Stimulated activated CD8-positive, alpha-beta memory T cell treated with anti-CD3 and anti-CD28 coated beads, Interleukin-2, amount 100 ng/mL, for 1 hour (primary cell): ENCODE measurements at places on chromosomes 4 and X.

DNA sequence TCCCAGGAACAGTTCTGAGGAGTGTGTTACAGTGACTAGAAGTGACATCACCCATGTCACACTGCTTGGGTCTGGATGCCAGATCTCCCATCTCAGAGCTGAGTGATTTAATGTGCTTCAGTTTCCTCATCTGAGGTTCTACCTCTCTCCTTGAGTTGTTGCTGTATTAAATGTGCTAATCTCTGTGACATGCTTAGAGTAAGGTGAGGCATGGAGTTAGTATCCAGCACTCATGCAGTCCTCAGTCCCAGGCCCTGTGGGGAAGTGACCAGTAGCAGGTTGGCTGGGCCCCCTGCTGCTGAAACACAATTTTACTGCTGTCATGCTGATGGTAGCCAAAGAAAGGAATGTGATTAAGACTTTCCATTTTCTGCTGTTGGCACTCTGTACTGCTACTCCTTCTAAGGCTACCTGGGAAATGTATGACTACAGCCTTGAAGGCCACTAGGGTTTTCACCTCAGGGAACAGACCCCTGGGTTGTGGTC is 639.6 kb downstream of the MID1IP1 start:
- no peak for DNase-seq

DNA sequence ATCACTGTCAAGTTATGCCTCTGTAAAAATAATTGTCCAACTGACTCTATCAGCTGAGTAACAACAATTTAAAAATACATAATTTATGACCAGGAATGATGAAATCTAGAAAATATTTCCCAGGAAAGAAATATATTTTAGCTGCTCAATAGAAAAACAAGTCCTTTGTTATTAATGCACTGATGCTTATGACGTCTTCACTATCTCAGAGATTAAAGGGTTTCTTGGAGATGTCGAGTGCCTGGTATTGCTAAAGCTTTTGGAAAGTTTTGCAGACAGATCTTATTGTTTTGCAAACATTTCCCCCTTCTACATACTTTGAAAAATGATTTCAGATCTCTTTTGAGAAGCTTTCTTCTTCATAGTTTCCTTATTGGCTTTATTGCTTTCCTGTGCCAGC is 154.6 kb upstream of the RPS6KA3 start:
- DNase-seq, result no peak

DNA sequence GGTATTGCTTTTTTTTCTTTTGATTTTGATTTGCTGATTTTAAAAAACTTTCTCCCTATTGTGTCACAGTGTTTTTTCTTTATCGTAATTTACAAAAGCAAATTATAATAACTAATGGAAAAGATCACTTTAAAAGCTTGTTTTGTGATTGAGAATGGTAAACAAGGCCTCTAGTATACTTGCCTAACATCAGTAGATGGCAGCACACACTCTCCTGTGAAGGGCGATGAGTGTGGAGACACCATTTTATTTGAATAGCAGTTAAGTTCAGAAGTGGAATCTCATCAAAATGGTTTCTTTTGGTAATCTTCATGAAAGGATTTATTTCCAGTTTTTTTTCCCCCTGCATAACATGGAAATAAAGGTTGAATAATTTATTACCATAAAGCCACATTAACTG is 72.3 kb downstream of the PAK3 start:
- DNase-seq, result no peak

GRCh38 chr4:159736411-159736810 is 633.5 kb downstream of the RAPGEF2 start:
- DNase-seq, result no peak

GRCh38 chrX:17547658-17548057 is 172.7 kb downstream of the NHS start:
- no peak for DNase-seq

GRCh38 chr4:165124488-165124887 is 11.8 kb upstream of the TMEM192 start:
- no peak for DNase-seq

GRCh38 chr4:56627985-56628384 is 53.1 kb downstream of the HOPX start:
- DNase-seq, result no peak

GRCh38 chrX:3598709-3599108 is 114.7 kb downstream of the PRKX start:
- DNase-seq, result no peak

DNA sequence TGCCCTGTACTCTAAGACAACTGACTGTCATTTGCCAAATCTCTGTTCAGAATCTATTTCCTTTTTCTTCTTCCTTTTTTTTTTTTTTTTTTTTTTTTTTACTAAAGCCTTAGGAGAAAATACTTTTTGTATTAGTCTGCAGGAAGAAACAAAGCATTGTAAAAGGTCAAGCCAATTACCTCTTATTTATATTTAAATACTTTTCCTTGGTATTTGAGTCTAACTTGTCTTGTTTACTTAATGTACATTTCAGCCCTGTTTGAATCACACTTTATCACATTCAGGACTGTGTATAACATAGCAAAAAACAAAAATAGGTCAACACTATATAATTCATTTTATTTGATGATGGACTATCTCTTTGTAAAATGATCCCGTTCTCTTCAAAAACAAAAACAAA is 262.2 kb downstream of the RPA4 start:
- DNase-seq, result no peak

GRCh38 chr4:183821076-183821853 is 83.8 kb upstream of the STOX2 start:
- no peak for DNase-seq

DNA sequence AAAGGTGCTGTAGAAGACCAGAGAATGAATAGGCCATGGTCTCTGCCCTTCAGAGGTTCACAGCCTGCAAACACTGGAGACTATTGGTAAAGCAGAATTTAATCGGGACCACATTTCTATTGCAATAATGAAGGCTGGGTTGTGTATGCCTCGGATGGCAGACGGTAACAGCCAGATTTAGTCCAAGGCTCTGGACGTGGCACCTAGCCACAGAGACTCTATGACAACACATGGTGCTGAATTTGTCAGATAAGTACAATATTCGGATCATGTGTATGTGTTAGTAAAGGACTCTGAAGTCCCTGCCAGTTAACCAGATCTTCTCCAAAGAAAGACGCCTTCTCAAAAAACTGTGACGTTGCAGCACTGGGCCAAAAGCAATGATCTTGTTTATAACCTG is 129.0 kb downstream of the DCTD start:
- DNase-seq, result no peak

GRCh38 chrX:106894392-106894909 is 8.7 kb downstream of the RIPPLY1 start:
- DNase-seq, result peak; percentile 14

DNA sequence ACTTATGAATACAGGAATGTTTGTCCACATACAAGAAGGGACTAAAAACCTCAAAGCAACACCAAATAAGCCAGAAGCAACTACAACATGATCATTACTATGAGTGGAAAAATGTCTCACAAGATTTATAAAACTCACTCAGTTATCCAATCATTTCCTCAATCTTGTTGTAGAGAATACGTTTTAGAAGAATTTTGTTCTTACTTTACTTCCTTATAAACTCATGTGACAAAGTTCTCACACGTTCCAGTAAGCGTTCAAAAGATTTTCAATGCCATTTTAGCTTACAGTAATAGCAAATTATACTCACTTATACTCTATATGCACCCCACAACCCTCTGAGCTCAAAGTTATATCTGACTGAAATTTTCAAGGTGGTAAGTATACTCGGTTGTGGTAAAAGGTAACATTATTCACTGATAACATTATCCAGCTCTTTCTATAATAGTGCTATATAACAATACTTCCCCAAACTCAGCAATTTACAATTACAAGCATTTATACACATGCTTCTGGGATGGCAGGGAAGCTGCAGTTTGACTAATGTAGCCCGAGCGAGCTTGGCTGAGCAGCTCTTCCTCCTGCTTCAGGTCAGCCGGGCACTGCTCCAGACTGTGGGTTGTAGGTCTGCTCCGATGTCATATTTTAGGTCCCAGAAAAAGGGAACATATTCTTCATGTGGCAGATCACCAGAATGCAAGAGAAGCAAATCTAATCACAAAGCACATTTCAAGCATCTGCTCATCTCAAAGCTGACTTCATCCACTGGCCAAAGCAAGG is 226.3 kb downstream of the RCHY1 start:
- DNase-seq, result no peak

GRCh38 chr4:144646523-144647094 is 653 bp downstream of the HHIP start:
- no peak for DNase-seq

DNA sequence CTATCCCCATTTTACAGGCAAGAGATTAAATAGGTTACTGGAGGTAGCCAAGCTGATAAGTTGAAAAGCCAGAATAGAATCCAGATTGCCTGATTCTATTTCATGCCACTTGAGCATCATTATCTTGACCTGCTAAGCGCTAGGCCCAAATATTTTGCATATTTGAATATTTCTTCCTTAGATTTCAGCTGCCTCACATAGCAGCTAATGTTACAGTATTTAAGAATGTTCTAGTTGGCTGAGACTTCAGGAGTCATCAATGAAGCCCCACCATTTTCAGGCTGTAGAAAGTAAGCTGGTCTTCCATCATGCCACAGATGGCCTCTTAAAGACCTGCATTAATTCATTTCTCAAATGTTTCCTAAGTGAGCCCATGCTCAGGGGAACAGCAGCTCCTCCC is 121.4 kb downstream of the SHROOM3 start:
- no peak for DNase-seq

DNA sequence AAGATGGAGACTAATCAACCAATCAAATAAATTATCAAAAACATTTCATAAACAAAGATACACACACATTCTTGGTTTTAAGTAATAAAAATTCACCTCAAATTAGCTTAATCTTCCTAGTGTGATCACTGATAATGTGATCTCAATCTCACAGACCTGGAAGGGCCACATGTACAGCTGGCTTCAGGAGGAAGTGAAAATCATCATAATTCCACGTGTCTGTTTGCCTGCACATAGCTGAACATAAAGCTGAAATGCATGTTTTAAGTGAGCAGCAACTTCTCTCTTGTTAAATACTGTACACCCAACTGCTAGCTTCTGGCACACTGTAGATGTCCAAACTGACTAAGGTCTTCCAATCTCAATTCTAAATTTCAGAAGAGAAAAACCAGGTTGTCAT is 53.8 kb downstream of the ARHGAP6 start:
- no peak for DNase-seq

GRCh38 chr4:64777286-64777685 is 368.0 kb upstream of the TECRL start:
- DNase-seq, result no peak

GRCh38 chr4:27338530-27338929 is 477.9 kb downstream of the STIM2 start:
- no peak for DNase-seq

GRCh38 chrX:44428989-44429627 is 85.6 kb upstream of the EFHC2 start:
- no peak for DNase-seq

- no peak for DNase-seq
Observed at GRCh38 chr4:124334119-124334518, 378.4 kb downstream of the ANKRD50 start.

DNA sequence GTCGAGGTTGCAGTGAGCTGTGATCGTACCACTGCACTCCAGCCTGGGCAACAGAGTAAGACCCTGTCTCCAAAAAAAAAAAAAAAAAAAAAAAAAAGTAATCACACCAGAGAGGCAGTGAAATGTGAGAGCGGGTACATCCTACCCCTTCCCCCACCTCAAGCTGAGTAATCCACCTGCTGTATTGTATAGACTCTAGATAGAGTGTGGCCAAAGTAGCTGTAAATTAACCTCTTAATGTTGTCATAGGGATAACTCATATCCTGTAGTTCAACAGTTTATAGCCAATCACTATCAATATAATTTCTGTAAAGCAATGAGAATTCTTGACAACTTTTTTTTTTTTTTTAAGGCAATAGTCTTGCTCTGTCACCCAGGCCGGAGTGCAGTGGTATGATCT is 30.8 kb downstream of the TNIP2 start:
- DNase-seq, result no peak

DNA sequence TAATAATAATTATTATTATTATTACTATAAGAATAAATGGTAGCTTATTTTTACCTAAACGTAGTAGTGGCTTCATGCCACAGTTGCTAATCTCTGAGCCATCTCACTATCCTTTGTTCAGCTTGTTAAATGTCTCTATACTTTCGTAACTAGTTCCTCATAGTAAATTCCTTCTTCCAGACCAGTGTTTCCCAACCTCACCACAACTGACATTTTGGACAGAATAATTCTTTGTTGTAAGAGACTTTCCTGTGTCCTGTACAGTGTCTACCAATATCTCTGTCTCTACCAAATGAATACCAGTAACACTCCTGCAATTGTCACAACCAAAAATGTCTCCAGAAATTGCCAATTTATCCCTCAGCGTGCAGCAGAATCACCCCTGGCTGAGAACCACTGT is 1040.9 kb downstream of the DMD start:
- DNase-seq, result no peak

DNA sequence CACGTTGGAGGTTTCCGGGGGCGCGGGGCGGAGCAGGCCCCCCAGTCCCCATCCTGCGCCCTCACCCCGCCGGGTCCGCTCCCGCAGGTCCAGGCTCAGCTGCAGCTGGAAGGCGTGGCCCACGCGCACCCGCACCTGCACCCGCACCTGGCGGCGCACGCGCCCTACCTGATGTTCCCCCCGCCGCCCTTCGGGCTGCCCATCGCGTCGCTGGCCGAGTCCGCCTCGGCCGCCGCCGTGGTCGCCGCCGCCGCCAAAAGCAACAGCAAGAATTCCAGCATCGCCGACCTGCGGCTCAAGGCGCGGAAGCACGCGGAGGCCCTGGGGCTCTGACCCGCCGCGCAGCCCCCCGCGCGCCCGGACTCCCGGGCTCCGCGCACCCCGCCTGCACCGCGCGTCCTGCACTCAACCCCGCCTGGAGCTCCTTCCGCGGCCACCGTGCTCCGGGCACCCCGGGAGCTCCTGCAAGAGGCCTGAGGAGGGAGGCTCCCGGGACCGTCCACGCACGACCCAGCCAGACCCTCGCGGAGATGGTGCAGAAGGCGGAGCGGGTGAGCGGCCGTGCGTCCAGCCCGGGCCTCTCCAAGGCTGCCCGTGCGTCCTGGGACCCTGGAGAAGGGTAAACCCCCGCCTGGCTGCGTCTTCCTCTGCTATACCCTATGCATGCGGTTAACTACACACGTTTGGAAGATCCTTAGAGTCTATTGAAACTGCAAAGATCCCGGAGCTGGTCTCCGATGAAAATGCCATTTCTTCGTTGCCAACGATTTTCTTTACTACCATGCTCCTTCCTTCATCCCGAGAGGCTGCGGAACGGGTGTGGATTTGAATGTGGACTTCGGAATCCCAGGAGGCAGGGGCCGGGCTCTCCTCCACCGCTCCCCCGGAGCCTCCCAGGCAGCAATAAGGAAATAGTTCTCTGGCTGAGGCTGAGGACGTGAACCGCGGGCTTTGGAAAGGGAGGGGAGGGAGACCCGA is 14.0 kb downstream of the SHOX start:
- DNase-seq, result no peak

GRCh38 chrX:111270339-111270738 is at the start of gene CAPN6:
TSS of gene CAPN6 (minus strand) at chrX:111270483. CDS start at chrX:111263936, 6,547 bp downstream.
- DNase-seq, result no peak
